ENCODE measurements at places on chromosomes 4 and X.

GRCh38 chr4:128347175-128347868, 59.7 kb upstream of the PGRMC2 start:
- no peak for DNase-seq

DNA sequence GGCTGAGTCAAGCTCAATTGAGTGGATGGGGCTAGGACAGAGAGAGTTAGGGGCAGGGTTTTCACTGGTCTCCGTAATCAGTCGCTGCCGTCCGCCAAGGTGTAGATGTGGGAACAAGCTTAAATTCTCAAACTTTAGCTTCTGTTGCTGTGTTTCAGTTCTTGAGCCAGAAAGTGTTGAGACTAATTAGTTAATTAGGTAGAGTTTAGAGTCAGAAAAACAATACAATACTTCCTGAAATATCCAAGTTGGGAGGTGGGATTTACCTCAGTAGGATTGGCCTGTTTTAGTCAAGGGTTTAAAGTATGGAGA, 1.1 kb upstream of the UBE2D3 start:
- DNase-seq: no peak

GRCh38 chr4:42487230-42487629, 89.9 kb downstream of the SHISA3 start:
- DNase-seq: no peak

- no peak for DNase-seq
These were observed 51.2 kb upstream of the TLR3 start for GRCh38 chr4:186017801-186018200.

- no peak for DNase-seq
These were observed 226.6 kb downstream of the NSUN7 start for GRCh38 chr4:40976343-40976742.

- no peak for DNase-seq
These were observed 590 bp upstream of the NAF1 start for GRCh38 chr4:163167333-163167626.

DNA sequence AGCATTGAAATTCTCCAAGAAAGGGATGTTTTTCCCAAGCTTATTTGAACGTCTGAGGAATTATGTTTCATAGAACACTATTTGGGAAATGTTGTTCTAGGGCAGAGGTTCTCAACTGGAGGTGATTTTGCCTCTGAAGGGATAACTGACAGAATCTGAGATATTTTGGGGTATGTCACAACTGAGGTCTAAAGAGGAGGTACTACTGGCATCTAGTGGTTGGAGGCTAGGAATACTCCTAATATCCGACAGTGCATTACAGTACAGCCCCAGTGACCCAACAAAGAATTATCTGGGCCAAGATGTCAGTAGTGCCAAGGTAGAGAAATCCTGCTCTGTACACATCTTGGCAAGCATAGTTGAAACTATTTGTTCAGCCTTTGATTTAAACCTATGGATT, 6.4 kb downstream of the HSPA4L start:
- DNase-seq: no peak

DNA sequence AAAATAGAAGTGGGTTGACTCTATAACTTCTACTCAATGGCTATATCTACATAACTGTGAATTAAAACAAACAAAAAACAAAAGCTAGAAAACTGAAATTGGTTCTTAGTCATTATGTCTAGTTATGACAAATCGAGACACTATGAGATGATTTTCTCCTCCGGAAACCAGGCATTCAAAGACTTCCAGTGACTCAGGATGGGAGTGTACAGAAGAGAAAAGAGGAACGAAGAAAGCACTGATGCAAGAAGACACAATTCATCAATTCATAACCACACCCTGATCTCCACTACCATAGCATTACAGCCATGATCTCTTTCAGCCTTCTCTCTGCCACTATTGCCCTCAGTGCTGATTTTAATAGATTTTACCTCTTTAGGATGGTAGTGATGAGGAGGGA, 253.6 kb downstream of the CBLL2 start:
- DNase-seq: no peak

- DNase-seq: no peak
These were observed 33.2 kb upstream of the OCIAD2 start for GRCh38 chr4:48939785-48940184.

DNA sequence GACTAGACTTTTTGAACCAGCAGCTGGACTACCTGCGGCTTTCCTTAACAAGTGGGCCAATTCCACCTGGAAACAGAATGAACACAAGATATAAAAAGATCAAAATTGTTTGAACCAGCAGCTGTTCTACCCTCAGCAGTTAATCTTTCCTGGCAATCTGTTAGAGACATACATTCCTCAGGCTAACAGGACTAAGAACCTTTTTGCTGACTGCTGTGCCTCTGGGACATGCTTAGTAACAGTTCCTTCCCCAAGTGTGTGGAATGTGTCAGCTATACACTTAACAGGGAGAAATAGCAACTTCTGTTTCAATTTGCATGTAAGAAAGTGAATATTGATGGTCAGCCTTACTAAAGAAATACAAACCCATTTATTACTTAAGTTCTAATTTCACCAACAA, 554.4 kb downstream of the ARAP2 start:
- DNase-seq: no peak

DNA sequence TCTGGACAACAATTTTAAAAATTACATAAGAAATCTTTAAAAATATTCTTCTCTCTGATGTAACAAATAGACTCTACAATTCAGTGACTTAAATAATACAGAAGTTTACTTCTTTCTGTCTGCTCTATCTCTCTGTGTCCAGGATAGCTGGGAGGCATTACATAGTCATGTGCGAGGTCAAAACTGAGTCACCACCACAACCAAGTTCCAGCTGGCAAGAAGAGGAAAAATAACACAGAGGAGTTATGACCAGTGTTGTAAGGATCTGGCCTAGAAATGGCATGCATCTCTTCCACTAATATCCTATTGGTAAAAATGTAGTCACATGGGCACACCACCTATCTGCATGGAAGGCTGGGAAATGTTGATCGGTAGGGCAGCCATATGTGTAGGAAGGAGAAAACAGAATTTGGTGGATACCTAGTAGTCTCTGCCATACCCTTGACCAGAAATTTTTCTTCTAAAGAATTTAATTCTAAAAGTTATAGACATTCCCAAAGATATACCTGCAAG, 39.4 kb upstream of the WDFY3 start:
- peak; percentile 19 for DNase-seq

DNA sequence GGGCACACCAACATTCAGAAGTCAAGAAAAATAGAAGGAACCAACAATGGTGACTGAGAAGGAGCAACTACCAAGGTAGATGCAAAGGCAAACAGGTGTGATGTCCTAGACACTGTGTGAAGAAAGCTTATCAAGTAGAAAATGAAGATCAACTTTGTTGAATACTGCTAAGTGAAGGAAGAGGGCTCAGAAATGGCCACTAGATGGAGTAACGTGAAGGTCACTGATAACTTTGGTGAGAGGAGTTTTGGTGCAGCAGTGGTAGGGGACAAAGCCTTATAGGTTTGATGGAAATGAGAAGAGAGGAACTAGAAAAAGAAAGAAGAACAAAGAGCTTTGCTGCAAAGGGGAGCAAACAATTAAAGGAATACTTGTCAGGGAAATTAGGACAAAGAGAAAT, 23.5 kb downstream of the OTC start:
- no peak for DNase-seq

DNA sequence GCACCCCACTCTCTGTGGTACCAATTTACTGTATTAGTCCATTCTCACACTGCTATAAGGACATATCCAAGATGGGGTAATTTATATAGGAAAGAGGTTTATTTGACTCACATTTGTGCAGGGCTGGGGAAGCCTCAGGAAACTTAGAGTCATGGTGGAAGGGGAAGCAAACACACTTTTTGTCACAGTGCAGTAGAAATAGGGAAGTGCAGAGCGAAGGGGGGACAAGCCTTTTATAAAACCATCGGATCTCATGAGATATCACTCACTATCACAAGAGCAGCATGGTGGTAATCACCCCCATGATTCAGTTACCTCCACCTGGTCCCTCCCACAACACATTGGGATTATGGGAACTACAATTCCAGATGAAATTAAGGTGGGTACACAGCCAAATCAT, 766.9 kb upstream of the PCDH10 start:
- no peak for DNase-seq

GRCh38 chr4:3520796-3521600, 11.2 kb downstream of the LRPAP1 start:
- DNase-seq: no peak

DNA sequence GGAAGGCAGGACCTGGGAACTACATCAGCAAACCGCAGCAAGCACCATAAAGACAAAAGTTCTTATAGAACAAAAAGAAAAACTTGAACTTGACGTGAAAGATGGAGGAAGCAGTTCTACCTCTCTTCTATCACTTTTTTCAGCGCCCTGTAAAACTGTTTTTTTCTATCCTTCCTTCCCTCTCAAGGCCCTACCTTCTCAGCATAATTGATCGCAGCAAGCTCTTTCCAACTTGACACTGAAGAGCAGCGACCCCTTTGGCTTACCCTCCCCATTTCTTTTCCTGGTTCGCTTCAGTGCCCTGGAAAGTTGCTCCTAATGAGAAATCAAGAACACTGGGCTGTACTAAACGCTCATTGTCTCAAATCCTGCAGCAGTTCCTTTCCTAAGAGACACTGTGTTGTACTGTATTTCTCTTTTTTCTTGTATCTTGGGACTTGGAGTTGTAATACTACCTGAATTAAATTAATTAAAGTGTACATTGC, 150.6 kb upstream of the SLC4A4 start:
- no peak for DNase-seq

- no peak for DNase-seq
These were observed 862 bp upstream of the INPP4B start for GRCh38 chr4:142846729-142847596.

DNA sequence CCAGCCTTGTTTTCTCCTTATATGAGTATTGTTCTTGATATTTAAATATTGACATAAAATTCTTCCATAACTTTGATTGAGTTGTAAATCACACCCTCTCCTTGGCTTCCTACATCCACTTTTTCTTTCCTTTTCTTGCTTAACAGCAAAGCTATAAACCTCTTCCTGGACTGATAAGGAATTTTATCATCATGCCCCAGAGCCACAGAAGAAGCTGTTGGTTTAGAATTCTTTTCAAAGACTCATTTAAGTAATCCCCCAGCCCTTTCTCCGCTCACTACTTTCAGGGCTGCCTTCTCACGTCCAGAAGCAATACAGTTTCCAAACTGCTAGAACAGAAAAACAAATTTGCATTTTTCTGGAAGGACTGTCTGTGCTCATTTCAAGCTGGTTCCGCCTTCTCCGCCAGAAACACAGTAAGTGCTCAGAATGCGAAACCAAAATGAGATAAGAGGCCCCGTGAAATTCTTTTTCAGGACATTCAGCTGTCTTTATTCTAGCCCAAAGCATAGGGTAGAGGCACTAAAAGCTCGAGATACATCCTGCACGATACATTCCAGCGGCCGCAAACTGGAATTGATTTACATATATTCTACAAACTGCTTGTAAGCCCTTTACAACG, 849 bp downstream of the MID1 start:
- no peak for DNase-seq

- no peak for DNase-seq
These were observed 2304.0 kb downstream of the ARAP2 start for GRCh38 chr4:33940281-33940680.

DNA sequence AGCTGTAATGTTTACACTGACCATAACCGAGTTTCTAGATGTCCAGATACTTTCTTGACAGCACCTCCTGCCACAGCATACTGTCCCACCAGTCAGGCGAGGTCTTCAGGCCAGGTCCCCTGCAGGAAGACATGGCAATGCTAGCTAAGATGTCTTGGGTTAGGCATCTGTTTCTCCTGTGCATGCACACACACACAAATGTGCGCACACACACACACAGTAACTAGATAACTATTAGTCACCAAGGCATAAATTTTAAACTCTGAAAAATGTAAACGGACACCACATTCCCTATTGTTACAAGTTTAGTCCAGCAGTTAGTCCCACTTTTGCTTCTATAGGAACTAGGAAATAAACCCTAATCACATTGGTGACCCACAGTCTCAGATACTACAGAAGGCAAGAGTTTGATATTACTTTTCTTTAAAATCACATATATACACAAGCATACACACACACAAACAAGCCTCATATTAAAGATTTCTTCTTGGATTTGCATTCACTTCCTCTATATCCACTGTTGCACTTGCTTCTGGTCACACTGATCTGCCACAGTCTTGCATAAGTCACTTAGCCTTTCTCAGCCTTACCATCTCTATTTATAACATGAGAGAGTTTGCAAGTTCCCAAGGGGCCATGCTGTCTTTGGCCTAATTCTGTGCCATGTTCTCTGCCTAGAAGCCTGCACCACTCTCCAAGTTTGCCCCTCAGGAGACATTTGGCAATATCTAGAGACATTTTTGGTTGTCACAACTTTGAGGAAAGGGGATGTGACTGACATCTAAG, 32.2 kb downstream of the IL21 start:
- no peak for DNase-seq

DNA sequence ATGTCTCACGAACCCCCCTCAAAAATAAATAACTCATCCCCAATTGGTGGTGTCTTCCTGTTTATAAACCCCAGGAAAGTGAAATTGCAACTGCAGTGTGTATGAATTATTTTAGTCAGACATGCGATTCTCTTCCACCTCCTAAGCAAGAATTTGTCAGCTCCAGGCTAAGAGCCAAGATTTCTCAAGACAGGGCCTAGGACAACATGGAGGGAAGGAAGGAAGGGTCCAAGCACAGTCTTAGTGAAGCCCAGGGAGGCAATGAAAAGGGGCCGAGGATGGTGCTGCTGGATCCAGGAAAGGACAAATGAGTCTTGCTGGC, 20.0 kb downstream of the SH3KBP1 start:
- no peak for DNase-seq

- DNase-seq: no peak
These were observed 381.9 kb downstream of the GRXCR1 start for GRCh38 chr4:43274376-43274775.

DNA sequence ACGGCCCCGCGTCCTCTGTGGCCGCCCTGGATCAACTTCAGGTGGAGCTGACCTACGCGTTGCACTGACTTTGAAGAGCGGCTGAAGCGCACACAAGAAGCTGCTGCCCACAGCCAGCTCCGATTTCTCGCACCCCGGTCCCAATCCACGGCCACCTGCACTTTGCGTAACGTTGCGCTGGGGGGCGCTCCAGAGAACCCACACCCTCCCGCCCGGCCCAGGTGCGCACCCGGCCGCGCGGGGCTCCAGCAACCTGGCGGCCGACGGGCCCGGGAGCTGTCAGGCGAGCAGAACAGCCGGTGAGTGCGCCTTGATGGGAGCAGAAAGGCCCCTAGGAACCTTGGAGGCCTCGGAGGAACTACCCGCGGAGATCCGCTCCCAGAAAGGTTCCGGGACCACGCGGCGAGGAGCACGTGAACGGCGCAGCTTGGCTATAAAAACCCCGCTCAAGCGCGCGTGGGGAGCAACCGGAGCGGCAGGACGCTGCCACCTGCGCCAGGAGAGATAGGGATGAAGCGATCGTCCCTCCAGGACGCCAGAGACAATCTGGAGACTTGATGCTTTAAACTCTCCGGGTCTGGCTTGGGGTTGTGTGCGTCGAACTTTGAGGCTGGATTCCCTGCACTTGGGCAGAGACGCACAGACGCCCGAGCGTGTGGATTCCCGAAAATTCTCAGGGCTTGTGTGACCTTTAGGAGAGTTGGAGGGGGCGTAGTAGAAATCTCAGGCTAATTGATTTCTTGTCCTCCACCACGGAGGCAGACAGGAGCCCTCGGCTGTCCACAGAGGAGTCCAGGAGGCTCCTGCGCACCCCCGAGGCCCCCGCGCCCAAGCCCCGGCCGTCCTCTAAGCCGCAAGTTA, 591 bp upstream of the NWD2 start:
- DNase-seq: no peak

Data from H54 (cell line).